SW 1271 (cell line): ENCODE measurements at places on chromosomes 2 and 18.

DNA sequence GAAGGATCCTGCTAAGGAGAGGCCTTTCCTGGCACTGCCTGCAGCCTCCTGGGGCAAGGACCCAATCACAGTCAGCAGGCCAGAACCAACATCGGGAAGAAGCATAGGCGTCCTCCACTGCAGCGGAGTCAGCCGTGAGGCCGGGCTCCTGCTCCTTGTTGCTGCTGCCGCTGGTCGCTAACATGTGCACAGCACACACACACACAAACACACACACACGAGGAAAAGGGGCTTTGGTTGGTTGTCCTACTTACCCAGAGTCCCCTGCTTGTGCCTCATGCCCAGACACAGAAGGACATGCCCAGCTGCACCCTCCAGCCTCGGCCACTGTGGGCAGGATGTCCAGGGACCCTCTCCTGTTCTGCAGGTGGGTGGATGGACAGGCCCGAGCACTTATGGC lies 209.4 kb downstream of the GLI2 start:
- DNase-seq, result no peak

DNA sequence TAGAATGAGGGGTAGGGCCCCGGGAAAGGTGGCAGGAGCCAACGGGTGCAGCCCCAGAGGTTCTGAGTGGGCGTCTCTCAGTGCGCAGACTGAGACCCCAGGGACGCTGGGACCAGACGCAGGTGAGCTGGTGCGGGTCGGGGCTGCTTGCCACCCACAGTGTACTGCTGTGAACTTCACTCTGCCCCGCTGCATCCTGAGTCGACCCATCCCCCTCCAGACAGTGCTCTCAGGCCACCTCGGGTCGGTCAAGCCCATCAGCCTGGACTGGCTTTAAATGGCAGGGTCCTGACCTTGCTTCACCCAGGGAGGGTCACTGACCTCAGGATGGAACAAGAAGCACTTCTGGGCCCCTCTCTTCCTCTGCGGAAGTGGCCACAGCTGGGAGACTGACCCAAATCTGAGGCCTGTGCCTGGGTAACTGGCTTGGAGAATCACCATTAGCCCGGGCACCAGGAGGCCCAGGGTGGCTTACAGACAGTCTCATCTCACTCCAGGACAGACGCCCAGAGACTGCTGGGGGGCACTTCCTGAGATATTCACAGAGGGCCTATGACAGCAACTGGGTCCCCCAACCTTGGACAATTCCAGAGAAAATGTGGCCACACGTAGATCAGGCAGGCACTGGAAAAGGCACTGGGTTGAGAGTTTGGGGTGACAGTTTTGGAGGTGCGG lies 23.7 kb upstream of the BOK start:
- no peak for DNase-seq

- DNase-seq, result no peak
These were observed 261.5 kb upstream of the SIX3 start for GRCh38 chr2:44679990-44680389.

- no peak for DNase-seq
These were observed 13.6 kb downstream of the ADI1 start for GRCh38 chr2:3505771-3506170.

DNA sequence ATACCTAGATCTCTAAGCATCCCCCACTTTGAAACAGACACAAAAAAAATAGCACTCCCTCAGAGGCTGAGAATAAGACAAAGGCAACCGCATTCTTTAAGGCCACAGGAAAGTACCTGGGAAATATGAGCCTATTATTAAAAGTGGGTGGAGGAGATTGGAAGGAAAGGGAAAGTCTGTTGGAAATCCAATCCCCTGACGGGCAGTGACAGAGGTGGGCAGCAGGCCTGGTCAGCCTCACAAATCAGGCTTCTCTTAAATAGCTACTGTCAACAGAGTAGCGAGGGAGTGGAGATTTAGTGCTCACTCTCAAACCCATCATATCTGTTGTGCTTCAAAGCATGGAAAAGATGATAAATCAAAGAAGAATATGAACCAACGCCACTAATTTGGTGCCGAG lies 324.4 kb downstream of the ALK start:
- DNase-seq, result no peak

DNA sequence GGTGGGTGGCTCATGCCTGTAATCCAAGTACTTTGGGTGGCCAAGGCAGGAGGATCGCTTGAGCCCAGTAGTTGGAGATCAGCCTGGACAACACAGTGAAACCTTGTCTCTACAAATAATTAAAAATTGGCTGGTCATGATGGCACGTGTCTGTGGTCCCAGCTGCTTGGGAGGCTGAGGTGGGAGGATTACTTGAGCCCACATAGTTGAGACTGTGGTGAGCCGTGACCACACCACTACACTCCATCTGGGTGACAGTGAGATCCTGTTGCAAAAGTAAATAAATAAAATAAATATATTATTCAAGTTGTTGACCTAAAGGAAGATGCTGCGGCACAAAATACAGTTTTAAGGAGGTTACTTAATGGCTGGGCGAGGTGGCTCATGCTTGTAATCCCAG lies 72.7 kb downstream of the LAMA3 start:
- DNase-seq, result no peak

DNA sequence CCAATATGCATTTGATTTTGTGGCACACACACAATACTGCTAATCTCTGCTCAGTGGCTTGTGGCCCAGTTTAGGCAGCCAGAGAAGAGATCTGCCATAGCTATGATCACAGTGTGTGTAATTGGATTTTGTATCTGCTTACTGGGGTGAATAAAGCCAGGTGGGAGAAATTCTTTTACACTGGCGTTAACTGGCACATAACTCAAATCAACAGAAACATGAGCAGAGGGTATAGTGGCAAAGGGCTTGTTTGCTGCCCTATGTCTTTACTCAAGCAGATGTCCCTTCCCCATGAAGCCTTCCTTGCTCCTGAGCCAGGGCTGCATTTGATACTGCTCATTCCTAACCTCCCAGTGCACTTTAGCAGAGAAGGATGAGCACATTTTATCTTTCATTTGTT lies 28.5 kb downstream of the STON1 start:
- no peak for DNase-seq

DNA sequence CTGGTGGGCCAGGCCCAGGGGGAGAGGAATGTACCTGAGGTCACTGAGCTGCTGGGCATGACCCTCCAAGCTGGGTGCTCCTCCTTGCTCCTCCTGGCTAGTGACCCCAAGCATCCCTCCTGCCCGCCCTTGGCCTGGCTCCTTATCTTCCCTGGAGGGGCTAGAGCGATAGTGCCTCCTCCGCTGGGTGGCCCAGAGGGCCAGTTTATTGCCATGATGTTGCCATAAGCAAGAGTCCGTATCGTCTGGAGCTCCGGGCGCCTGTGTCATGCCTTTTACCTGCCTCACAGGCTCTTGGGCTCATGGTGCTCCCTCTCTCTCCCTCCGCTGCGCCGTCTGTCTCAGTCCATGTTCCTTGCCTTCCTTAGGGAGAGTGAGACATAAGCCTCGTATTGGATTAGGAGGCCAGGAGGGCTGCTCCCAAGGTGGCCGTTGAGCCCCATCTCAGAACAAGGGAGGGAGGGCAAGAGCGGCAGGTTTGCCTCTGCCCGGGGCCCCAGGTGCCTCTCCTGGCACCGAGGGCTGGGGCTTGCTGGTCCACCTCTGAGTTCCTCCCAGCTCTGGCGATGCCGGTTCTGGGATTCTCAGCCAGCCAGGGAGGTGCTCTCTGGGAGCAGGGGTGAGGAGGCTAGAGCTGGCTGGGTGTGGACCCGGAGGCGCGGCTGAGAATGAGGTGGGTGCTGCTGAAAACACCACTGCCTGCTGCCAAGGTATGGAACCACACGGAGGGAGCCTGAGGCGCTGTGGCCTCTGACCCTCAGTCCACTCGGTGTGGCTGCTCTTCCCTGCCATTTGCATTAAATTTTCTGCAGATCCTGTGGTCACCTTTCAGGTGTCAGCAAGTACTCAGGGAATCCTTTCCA lies 22.6 kb downstream of the KCNIP3 start:
- DNase-seq, result no peak

DNA sequence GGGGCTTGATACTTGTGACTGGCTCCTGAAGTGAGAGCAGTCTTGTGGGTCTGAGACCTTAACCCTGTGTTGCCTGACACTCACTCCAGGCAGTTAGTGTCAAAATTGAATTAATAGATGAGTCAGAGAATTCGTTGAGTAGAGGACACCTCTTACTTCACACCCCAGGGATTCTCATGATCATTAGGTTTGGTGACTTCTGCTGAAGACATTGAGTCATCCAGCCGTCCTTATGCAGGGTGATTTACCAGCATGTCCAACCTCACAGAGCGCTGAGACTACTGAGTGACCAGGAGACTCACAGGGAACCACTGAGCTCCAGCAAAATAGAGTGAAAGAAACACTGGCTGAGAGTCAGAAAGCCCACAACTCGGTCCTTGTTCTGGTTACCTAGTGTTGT lies 36.0 kb upstream of the EVA1A start:
- DNase-seq, result no peak

- DNase-seq, result no peak
These were observed 248.5 kb downstream of the PRKCE start for GRCh38 chr2:45899926-45900325.

DNA sequence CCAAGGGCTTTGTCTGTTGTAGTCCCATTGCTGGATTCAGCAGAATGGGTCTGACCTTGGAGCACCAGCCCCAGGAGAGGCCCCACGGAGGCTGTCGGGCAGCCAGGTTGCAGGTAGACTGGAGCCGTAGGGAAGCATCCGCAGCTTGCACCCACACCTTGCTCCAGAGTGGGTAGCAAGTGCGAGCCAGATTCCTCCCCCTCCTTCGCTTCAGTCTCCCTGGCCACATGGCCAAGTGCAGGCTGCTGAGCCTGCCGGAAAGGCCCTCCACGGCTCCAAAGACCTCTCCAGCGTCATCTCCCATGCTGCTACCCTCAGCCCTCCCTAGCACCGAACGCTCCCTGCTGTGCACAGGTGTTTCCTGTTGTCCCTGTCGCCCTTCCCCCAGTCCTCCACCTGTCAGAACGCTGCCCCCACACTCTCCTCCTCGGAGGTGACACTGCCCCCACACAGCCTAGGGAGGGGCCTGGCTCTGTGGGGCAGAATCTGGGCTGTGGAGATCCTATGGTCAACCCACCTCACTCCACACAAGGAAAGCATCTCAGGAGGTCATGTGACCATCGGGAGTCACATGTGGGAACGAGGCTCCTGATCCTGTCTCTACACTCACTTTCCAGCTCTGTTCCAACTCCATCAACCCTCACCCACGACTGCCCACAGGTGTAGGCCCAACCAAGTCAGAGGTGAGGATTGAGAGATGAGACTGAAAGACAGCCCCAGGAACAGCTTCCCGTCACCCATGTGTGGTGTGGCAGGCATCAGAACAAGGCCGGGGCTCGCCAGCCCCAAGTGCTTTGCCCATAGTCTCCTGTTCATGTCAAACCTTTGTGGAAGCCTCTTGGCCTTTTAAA lies 8.3 kb downstream of the KCNF1 start:
- no peak for DNase-seq

GRCh38 chr2:8627019-8627691 lies 54.7 kb upstream of the ID2 start:
- DNase-seq, result no peak

DNA sequence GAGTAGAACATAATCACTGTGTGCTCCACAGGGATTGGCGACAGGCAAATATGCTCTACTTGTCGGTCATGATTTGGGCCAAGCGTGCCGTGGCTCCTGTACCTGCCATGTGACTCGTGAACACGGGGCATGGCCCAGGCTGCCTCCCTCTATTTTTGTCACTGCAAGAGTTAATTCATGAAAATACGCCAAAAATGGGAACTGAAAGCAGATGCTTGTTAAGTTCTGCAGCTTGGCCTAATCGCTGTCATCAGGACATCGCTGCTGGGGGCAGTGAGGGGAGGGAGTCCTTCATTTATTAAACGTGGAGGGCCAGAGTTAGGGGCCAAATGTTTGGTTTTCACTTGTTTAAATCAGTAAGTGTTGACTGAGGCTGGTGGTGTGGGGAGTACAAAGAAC lies 177.8 kb downstream of the BCL2 start:
- DNase-seq, result no peak

DNA sequence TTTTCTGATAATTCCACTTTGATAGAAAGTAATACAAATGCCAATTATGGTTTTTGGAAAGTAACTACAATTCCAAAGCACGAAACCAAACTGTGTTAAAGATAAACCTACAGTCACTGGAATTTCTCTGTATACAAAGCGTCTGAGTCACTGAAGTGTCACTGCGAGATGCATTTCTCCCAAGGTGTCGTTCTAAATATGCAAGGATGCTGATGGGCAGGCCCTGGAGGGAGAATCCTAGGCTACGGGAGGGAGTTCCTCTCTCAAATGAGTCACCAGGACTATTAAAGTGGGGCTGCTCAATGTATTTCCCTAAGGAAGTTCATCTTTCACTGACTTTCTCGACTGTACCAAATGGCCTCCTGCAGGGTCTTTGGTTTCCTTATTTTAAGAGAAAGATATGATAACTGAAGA lies 163.8 kb upstream of the STK17B start:
- no peak for DNase-seq

- no peak for DNase-seq
These were observed 374.8 kb downstream of the EPHA4 start for GRCh38 chr2:221197225-221197856.

GRCh38 chr2:98658816-98659490 lies 50.6 kb downstream of the UNC50 start:
- DNase-seq, result no peak

- no peak for DNase-seq
These were observed 36.1 kb downstream of the ZNF407 start for GRCh38 chr18:74633652-74634352.

GRCh38 chr18:76461692-76462325 lies 33.2 kb downstream of the ZNF516 start:
- no peak for DNase-seq

- DNase-seq, result no peak
These were observed 10.3 kb downstream of the ERBB4 start for GRCh38 chr2:212528106-212528856.

GRCh38 chr2:180374502-180375281 lies 367.6 kb upstream of the CWC22 start:
- DNase-seq, result no peak

GRCh38 chr18:74166386-74166785 lies 18.1 kb downstream of the TIMM21 start:
- no peak for DNase-seq

DNA sequence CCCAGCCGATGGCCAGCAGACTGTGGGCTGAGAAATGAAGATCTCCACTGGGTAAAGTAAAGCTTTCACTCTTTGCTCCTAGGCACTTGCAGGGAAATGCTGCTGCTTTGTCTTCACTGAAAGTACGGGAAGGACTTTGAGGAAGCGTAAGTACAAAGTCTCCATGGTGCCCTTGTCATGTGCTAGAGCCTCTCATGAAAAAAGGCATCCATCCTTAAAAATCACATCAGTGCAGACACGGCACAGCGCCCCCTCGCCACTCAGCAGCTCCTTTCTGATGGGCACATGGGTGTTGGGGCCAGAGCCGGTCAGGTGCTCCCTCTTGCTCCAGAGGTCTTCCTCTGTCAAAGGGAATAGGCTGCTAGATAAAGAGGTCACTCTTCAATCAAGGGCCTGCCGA lies 109.0 kb upstream of the STPG4 start:
- DNase-seq, result no peak

- DNase-seq, result no peak
These were observed 4.0 kb downstream of the SLC4A3 start for GRCh38 chr2:219631406-219631891.

GRCh38 chr2:51791496-51791895 lies 759.6 kb upstream of the NRXN1 start:
- no peak for DNase-seq
